CD4-positive, alpha-beta T cell treated with Interleukin-4 for 1 hour (primary cell): ENCODE measurements at places on chromosomes 16 and 17.
A peak's percentile ranks its signal among the peaks of the same experiment; 100 is the strongest.

GRCh38 chr16:57726433-57726947, 9.1 kb upstream of the KATNB1 start:
- DNase-seq, result no peak

DNA sequence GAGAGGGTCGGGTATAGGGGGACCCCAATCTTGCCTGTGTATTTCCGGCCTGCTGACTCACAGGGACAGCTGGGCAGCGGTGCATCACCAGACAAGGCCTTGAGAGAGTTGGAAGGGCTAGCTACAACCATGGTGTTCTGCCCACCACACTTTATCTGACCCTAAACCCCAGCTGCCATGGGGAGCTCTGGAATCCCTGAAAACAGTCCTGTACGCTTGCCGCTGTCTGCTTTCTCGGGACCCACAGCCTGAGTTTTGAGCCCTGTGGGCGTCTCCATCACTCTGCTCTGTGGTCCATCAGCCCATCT, 100.4 kb upstream of the GSE1 start:
- DNase-seq, result no peak

- DNase-seq, result no peak
Measured at GRCh38 chr16:64287655-64288528, 834.0 kb downstream of the CDH11 start.

- DNase-seq, result no peak
Measured at GRCh38 chr16:7369204-7369603, 36.6 kb downstream of the RBFOX1 start.

DNA sequence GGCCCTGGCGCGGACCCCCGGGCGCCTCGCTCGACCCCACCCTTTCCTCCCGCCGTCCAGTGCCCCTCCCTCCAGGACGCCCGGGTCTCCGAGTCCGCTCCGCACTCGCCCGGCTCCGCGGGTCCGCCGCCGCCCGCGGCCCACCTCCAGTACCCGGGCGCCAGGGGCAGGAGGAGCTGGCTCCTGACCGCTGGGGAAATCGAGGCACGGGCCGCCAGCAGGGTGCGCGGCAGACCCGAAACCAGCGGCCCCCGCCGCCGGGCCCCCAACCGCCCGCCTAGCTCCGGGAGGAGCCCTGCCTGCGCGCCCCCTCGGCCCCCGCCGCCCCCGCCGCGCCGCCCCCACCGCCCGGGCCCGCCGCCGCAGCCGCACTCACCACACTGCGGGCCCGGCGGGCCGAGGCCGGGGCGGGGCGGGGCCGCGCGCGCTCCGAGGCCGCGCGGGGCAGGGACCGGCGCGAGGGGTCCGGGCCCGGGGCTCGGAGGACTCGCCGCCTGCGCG, 333 bp downstream of the MAFG start:
- DNase-seq, result no peak

DNA sequence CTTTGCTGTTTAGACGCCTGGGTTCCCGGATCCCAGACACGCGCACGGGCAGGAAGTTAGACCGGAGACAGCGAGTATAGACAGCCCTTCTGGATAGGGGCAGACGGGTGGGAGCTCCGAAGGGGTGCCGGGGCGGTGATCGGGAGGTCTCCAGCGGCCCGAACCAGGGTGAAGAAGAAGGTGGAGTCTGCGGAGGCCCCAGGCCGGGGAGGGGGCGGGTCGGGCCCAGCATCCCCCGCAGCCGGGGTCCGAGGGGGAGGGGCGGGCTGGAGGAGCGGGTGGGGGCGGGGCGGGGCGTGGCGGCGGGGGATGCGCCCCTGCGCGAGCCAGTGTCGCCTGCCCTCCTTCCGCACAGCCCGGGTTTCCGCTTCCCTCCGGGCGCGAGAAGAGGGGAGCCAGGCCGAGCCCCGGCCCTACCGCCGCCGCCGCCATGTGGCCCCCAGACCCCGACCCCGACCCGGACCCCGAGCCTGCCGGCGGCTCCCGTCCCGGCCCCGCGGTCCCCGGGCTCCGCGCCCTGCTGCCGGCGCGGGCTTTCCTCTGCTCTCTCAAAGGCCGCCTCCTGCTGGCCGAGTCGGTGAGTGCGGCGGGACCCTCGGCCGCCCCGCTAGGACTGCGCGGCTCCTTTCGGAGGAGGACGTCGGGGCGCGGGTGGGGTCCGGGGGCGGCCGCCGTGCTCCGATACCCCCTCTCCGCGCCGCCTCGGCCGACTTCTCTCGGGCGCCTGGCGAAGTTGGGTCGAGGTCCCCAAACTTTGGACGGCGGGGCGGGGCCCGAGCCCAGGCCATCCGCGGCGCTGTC, at the start of gene CMTM3:
TSS of gene CMTM3 (plus strand) at position 329 of the 801 bp plus-strand sequence. CDS start at position 431, 102 bp downstream.
- DNase-seq, result peak; percentile 72

- DNase-seq, result no peak
Measured at GRCh38 chr17:58671969-58672368, 19.9 kb downstream of the TEX14 start.

DNA sequence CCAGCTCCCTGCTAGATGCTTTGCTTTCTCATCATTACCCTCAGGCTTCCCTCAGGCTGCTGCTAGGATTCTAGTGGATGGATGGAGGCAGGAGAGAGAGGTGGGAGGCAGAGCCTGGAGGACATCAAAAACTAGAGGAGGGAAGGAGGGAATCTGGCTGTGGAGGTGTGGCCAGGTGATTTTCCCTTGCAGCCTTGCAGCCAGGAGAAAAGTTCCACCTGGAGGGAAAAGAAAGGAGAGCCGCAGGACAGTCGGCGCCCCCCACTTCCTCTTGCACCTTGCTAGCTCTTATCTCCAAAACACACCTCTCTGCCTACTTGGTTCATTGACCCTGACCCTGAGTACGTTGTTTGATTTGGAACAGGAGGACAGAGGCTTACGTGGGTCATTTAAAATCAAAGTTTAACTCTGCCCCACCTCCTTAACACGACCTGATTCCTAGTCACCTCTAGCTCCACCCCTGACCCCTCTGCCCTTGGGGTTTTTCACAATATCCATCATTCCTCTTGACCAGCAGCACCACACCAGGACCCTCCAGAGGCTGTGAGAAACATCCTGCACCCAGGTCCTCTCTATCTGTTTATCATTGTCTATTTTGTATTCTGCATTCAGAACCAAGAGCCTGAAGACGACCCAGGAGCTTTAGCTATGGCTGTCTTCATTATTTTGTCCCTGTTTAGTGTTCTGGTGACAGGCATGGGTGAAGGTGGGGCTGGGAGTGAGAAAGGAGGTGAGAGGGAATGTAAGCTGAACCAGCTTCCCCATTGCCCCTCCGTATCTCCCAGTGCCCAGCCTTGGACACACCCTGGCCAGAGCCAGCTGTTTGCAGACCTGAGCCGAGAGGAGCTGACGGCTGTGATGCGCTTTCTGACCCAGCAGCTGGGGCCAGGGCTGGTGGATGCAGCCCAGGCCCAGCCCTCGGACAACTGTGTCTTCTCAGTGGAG, 15.9 kb downstream of the AOC3 start:
- no peak for DNase-seq

GRCh38 chr16:85424260-85425073, 188.7 kb upstream of the GSE1 start:
- no peak for DNase-seq

DNA sequence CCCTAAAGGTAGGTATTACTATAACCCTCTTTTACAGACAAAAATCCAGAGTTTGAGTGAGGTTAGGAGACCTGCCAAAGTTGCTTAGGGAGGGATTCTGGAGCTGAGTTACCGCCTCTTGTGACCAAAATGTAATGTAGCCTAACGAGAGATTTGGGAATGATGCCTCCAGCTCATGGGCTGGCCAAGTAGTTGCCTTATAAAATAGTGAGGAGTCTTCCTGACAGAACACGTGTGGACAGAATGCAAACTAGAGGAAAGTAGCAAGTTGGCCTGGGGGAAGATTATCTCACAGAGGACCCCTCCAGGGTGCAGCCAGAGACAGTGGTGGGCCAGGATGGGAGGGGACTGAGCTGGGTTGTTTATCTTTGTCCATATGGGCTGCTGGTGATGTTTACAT, 543.7 kb upstream of the CDH11 start:
- DNase-seq, result no peak

GRCh38 chr17:8108972-8109660, 9.2 kb downstream of the ALOXE3 start:
- no peak for DNase-seq

- peak; percentile 52 for DNase-seq
Measured at GRCh38 chr16:87895641-87896141, 26.4 kb upstream of the SLC7A5 start.

DNA sequence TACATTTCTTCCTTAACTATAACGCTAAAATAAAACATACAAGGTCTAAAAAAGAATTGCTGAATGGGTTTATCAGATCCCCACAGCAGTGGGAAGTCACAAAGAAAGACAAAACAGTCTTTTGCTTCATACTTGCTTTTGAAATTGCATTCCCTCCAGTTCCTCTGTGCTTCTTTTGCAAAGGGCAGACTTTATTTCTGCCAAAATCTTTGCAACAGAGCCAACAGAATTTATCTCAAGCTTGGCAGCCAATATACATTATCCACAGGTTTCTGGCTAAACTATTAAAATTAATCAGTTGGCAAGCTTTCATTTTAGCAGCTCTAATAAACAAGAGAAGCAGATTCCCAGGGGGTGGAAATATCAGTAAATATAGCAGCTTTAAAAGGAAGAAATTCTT, 378.9 kb upstream of the CA10 start:
- no peak for DNase-seq

- DNase-seq, result no peak
Measured at GRCh38 chr17:76524598-76525512, 12.7 kb downstream of the CYGB start.

- no peak for DNase-seq
Measured at GRCh38 chr16:25707982-25708583, 16.3 kb downstream of the HS3ST4 start.

DNA sequence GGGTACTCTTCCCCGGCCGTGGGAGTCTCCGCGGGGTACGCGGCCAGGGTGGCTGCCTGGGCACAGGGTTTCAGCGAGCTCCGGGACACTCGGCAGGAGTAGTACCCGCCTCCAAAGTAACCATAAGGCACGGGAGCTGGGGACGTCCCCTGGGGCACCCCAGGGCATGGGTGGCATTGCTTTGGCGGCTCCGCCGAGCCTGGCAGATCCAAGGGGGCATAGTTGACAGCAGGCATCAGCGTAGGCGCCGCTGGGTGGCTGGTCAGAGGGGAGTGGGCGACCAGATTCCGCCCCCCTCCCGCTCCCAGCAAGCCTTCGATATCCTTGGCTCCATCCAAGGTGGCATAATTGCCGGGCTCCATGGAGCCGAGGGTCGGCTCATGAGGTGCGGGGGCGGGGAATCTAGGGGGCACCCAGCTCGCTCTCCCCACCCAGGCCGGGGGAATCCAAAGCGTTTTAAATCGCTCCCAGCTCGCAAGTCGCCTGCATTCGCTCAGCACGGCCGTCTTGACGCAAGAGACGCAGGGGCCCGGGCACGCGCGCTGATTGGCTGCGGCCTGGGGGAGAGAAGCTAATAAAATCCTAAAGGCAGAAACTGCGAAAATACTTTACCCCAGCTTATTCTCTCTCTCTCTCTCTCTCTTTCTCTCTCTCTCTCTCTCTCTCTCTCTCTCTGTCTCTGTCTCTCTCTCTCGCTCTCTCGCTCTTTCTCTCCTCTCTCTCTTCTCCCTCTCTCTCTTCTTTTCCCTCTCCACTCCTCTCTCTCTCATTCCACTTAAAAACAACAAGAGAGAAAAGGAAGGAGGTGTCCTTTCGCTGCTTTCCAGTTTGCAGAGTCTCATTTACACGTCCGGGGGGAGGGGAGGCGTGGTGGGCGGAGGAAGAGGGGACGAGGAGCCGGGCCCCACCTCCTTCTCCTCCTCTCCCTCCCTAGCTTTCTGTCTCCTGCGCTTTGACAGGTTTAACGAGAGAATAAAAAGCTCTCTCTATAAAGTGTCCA, at the start of gene HOXB13:
TSS of gene HOXB13 (minus strand) at position 519 of the 1,000 bp plus-strand sequence. CDS start at position 362, 157 bp downstream.
- peak; percentile 45 for DNase-seq

- DNase-seq, result no peak
Measured at GRCh38 chr16:8919934-8920462, 37.8 kb downstream of the LITAFD start.

GRCh38 chr16:29811170-29811895, 660 bp upstream of the PRRT2 start:
- DNase-seq, result peak; percentile 82

DNA sequence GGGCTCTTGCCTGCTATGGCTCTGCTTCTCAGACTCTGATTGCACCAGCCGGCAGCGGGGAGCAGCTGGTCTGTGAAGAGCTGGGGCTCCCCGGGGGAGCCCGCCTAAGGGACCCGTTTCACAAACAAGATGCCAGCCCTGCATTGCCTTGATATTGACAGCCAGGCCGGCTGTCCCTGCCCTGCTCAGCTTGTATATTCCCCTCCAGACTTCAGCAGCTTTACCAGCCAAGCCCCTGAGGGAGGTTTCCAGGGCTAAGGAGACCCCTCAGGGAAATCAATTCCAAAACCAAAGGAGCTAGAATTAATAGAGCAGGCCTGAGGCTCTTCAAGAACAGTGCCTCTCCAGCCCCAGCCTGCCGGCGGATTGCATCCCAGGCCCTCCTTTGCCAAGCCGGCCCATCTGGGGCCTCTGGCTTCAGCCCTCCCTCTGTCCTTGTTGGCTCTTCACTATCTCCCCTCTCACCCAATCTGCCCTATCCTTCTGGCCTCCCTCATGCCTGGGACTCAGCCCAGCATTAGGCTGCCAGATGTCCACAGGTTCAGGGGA, 5.7 kb downstream of the CALB2 start:
- no peak for DNase-seq

GRCh38 chr16:81397058-81397878, 47.3 kb upstream of the CMIP start:
- DNase-seq, result no peak

DNA sequence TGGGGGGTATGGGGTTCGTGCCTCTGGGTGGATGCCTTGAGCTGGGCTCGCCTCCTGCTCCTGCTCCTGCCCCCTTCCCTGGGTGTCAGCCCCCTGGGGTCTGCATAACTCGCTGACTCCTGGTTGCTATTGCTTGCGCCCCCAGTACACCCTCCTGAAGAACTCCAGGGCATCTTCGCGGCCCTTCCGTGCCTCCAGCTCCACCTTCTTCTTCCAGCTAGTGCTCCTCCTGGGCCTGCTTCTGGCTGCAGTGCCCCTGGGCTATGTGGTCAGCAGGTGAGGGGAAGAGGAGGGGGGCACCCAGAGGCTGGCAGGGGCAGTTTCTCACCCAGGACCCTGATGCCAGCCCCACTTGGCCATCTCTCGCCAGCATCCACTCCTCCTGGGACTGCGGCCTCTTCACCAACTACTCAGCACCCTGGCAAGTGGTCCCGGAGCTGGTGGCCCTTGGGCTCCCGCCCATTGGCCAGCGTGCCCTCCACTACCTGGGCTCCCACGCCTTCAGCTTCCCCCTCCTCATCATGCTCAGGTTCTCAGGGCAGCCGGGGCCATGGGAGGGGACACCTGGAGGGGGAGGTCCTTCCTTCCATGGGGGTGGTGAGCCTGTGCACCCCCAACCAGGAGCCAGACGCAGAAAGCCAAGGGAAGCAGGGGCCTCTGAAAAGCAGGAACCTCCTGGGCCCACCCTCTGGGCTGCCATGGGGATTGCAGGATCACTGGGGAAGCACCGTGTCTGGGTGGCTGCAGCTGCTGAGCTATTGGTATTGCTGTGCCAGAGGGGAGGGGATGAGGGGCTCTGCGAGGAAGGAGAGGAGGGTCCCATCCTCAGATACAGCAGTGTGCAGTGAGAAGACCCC, 7.8 kb upstream of the C17orf99 start:
- no peak for DNase-seq

GRCh38 chr16:73150786-73151185, 102.9 kb upstream of the ZFHX3 start:
- no peak for DNase-seq

GRCh38 chr16:65981057-65981456, 385.4 kb upstream of the CDH5 start:
- no peak for DNase-seq
